ENCODE measurements at places on chromosomes 5 and 9.

GRCh38 chr5:68504306-68504705 lies 288.8 kb downstream of the PIK3R1 start:
- DNase-seq, result no peak

- no peak for DNase-seq
Observed at GRCh38 chr5:87008751-87009560, 258.7 kb upstream of the RASA1 start.

GRCh38 chr5:139271201-139272027 lies 22.1 kb upstream of the MATR3 start:
- no peak for DNase-seq

GRCh38 chr5:109936996-109937395 lies 247.3 kb downstream of the MAN2A1 start:
- DNase-seq, result no peak

GRCh38 chr5:120140501-120140900 lies 323.6 kb upstream of the PRR16 start:
- DNase-seq, result no peak

DNA sequence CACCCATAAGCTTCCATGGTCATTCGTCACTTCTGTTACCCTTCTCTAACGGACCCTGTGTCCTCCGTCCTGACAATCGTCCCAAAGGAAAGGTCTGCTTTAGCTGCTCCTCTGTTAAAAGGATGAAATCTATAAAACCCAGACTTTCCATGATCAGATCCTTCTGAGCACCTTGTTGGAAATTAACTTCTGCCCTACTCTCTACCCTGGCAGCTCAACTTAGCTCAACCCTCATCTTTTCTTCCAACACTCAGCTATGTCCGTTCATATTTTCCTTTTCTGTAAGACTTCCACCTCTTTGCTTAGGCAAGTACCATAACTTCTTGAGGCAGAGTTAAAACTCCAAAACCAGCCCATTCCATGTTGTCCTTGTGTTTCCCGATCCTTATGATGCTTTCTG lies 205.4 kb downstream of the SPATA31A6 start:
- DNase-seq, result no peak

- DNase-seq, result no peak
Observed at GRCh38 chr5:56589481-56589860, 225.9 kb upstream of the MAP3K1 start.

- no peak for DNase-seq
Observed at GRCh38 chr5:74916831-74917710, 50.9 kb upstream of the FAM169A start.

GRCh38 chr9:71835596-71835995 lies 67.3 kb upstream of the CEMIP2 start:
- no peak for DNase-seq

DNA sequence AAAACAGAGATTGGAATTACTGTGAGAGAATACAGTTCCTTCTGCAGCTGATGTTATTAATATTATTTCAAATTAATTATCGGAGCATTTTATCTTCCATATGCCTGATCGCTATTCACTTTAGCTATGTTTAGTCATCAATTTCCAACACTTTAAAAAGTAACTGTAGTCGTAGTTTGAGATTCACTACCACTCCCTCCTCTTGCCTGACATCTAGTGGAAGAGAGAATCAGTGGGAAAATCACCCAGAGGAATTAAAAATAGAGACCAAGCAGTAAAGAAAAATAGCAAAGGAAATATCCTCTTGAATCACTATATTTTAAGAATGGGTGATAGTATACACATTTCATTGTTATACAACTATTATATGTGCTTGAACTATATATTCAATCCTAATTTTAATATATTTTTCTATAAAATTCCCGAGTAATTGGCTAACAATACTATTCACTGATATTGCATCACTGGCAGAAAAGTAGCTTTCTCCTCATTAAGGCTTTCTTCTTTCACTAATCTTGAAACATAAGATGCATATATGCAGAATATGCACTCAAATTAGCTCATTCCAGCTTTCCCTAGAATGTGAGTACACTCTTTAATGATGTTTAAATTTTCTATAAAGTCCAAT lies 708.7 kb downstream of the CDH9 start:
- DNase-seq, result peak; percentile 45

DNA sequence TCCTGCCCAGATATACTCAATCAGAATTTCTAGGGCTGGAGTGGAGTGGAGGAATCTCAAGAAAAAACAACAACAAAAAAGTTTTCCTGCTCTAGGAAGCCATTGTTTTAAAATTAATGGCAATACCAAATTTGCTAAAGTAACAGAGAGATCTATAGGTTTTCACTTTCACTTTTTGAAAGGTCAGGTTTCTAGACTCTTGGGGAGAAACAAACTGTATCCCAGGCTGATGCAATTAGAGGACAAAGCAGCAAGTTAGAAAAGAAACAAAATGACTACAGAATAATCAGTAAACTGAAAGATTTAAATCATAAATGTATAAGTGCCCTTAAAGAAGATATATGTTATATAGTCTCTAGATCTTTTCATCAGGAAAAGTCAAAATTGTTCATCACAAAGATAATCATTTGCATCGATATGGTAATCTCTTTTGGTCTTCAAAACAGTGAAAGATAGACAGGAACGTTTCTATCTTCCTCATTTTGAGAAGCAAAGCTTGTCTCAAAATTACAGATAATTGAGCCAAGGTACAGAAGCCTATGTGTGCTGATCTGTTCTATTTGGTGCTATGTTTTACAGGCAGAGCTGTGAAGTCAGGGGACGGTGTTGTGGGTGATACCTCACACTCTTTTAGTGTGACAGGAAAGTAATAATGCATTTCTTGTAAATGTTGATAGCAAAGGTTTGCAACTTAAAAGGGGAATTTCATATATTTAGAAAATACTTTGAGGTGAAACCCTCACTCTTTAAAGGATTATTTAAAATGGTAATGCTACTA lies 1746.6 kb upstream of the C9orf72 start:
- no peak for DNase-seq

DNA sequence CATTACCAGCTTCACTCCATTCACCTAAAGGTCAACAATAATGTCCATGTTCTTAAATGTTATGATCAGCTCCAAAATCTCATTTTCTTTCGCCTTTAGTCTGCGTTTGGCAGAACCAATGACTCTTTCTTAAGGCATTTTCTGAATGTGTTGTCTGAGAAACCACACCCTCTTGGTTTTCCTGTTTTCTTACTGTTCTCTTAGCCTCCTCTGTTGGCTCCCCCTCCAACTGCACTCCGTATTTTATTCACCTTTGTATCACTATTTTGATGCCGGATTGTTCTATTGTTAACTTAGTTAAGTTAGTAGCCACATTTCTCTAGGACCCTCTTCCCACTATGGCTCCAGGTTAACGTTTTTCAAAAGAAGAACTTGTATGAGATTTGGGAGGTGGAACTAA lies 185.6 kb downstream of the DMAC1 start:
- no peak for DNase-seq

- no peak for DNase-seq
Observed at GRCh38 chr5:156147261-156147943, 179.6 kb upstream of the SGCD start.

GRCh38 chr5:35294976-35295375 lies 64.7 kb upstream of the PRLR start:
- no peak for DNase-seq

DNA sequence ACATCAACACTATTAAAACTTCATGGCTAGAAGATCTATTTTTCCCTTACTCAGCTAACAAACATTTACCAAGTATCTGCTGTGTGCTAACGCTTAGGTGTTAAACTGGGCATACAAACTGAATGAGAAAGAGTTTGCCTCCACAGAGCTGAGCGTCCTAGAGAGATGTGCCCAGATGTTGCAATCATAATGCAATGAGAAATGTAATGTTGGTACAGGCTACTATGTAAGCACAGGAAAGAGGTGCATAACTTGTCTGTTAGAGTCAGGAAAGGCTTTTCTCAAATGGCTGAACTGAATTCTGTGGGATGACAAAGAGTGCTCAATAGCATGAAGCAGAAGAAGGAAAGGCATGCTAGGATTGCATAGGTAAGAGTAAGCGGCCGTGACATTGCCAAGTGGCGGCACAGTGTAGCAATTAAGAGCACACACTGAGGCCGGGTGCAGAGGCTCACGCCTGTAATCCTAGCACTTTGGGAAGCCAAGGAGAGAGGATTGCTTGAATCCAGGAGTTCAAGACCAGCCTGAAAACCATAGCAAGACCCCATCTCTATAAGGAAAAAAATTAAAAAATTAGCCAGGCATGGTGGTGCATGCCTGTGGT lies 137.8 kb downstream of the MEF2C start:
- no peak for DNase-seq

GRCh38 chr5:2459251-2459650 lies 292.2 kb downstream of the IRX2 start:
- DNase-seq, result no peak

DNA sequence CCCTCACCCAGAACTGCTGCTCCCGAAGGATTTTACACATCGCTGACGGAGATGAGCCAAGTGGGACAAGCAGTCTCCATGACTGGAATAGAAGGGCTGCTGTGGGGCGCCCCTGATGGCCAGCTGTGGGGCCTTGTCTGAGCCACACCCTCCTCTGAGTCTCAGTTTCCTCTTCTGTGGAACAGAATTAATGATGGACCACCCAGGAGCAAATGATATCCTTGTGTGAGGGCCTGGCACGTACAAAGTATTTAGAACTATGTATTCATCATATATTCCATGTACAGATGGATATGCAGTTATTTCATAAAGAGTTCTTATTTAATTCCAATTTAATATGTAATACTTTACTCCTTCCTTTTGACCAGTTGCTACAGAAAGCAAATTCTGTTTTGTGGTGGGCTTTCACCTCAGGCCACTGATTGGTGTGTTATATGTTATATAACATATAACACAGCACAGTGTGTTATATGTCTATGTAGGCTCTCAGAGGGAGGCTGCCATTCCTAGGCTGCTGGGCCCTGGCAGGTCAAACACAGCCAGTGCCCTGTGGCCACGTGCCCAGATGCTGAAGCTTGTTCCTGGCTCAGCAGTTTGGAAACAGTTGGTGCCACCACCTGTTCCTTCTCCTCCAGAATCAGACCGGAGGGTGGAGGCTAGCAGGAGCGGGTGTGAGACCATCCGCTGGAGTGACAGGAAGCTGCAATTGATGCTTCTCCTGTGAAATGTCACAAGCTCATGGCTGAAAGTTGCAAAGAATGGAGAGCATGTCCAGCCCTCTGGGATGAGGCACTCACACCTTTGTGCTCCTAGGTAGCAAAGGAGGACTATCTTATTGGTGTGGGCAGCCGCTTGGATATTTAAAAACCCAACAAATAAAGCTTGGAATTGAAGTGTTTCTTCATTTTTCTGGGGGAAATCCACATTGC lies 4.4 kb upstream of the FGD3 start:
- no peak for DNase-seq

- DNase-seq, result no peak
Observed at GRCh38 chr9:116516456-116516855, 170.6 kb upstream of the TRIM32 start.

GRCh38 chr5:171969288-171969880 lies 37.1 kb downstream of the FBXW11 start:
- no peak for DNase-seq

DNA sequence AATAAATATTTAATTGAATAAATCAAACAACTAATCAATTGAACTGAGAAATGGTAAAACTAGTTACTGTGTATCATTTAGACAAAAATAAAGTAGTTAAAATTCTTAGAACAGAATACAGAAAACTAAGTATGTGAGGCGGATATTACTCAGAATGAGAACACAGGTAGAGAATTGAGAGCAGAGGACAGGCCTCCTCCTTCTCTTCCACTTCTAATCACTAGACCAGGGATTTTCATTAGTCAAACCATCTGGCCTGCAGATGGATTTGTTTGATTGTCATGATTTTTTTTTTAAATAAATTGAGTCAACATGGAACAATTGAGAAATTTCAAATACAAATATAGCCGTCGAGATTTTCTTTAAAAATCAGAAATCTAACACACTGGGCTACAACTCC lies 198.6 kb upstream of the HMHB1 start:
- no peak for DNase-seq

GRCh38 chr9:125998837-125999503 lies 251.8 kb downstream of the PBX3 start:
- DNase-seq, result no peak

GRCh38 chr9:32884482-32884881 lies 101.1 kb downstream of the TMEM215 start:
- no peak for DNase-seq

- DNase-seq, result no peak
Observed at GRCh38 chr9:79034583-79034982, 537.2 kb upstream of the TLE4 start.

DNA sequence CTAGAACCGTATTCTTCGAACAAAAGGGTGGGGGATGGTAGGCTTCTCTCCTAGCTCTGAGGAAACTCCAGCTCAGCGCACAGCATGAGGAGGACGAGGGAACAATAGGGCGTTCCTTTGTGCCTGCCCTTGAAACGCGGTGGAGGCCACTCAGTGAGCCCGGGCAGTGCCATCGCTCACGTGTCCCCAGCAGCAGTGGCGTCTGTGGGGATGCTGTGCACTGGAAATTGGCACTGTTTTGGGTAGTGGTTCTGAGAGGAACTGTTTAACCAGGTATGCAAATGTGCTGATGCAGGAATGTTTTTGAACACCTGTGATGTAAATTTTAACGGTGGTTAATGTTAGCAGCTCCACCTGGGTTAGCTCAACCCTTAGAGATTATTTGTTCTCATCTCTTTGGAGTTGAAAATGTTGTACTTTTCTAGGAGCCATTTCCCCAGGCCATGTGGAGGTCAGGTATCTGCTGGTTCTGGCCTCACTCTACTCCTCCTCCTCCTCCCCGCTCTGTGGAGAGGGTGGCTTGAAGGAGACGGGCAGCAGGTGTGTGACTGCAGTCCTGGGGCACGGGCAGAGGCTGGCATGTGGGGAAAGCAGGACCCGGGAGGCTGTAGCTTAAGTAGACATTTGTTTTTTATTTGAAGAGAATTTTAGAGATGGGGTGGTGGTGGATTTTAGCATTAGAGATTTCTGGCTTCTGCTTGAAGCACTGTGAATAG lies 48.3 kb downstream of the EHMT1 start:
- DNase-seq, result peak; percentile 94

- no peak for DNase-seq
Observed at GRCh38 chr5:75460532-75460931, 50.9 kb downstream of the CERT1 start.

DNA sequence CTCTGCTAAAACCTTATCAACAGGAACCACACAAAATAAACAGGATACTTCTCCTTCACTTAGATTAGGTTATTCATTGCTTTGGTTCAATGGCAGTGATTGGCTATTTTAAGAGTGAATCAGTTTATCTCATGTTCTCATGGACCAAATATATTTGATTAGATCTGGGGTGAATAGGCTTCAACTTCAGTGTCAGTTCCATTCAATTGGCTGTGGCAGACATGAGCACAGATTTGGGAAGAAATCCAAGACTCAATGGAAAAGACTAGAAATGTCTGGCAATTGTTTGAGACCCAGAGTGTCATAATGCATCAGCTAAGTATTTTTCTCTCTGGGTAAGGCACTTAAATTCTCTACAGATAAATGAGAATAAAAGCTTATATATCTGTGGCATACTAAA lies 37.1 kb downstream of the CDH18 start:
- no peak for DNase-seq

GRCh38 chr5:34663771-34664496 lies 7.8 kb downstream of the RAI14 start:
- no peak for DNase-seq

Data from GM23338 (cell line).